ENCODE measurements at places on chromosomes 16 and 17.

GRCh38 chr17:52140601-52141000, 17.9 kb downstream of the CA10 start:
- DNase-seq: no peak

GRCh38 chr16:56748826-56749225, 18.9 kb downstream of the NUP93 start:
- DNase-seq: no peak

DNA sequence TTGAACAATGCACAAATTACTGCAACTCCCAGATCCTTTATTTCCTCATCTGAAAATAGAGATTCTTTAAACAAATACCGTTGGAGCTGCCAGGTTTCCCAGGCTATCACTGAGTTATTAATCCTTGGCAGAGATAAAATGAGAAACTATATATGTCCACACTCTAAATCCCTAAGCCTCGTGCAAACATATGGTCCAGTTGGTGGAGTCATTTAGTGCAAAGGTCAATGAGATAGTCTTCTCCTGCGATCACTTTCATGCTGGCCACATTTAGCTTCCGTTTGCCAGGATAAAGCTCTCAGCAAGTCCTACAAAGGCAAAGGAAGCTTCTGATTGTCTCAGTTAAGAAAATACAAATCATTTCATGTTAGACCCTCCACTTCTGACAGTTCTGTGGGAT, 11.0 kb downstream of the GRIN2A start:
- no peak for DNase-seq

GRCh38 chr16:27214084-27214961, 11.0 kb downstream of the KDM8 start:
- DNase-seq: no peak

DNA sequence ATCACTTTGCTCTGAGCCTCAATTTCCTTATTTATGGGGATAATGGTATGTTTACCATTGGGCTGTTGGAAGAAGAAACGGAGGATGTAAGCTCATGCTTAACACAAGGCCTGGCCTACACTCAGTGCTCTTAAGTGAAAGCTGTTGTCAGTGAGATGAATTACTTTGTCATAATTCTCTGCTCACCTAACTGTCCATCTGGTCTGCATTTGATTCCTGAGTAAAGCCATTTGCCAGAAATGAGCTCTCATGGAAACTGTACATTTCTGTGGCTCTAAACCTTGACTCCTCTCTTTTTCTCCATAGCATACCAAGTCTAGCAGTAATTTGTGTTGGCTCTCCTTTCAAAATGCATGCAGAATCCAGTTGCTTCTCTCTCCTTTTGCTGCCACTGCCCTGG, 445.7 kb downstream of the UTP18 start:
- no peak for DNase-seq

- DNase-seq: no peak
These were observed 23.2 kb upstream of the FASN start for GRCh38 chr17:82121246-82121645.

GRCh38 chr16:10957771-10958482, 13.6 kb downstream of the CLEC16A start:
- peak; percentile 66 for DNase-seq

- no peak for DNase-seq
These were observed 54.9 kb downstream of the GNAO1 start for GRCh38 chr16:56246051-56246817.

DNA sequence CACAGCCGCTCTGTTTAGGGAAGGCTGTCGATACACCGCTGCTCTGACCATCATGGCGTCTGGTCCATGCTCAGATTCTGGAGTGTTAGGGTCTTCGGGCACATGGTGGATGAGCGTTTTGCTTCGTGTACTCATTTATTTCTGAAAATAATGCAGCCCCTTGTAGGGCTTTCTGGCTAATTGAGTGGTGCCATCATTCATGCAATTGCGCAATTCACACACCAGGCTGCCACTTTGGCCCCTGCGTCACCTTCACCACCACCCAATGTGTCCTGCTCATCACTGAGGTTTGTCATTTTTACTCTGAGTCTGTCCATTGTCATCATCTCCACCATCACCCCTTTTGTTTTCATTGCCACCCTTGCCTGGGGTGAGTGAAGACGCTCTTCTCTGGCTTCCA, 557.4 kb downstream of the WWOX start:
- DNase-seq: no peak

DNA sequence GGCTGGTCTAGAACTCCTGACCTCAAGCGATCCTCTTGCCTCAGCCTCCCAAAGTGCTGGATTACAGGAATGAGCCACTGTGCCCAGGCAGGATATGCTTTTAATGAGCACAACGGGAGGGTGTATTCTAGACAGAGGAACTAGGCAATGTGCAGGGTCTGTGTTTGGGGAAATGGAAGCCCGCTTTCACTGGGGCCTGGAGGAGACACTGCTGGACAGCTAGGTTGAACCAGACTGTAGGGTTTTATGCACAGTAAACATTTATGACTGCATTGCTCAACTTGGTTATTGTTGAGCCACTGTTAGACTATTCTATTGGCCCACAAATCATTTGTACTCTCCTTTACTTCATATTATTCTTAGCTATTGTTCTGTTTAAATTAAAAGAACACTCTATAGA, 10.2 kb upstream of the SIAH1 start:
- no peak for DNase-seq

- DNase-seq: no peak
These were observed 131.0 kb downstream of the MRM1 start for GRCh38 chr17:36732351-36732750.

- no peak for DNase-seq
These were observed 13.4 kb downstream of the FBF1 start for GRCh38 chr17:75927286-75927922.

GRCh38 chr16:53713403-53714204, 9.6 kb downstream of the FTO start:
- DNase-seq: no peak

DNA sequence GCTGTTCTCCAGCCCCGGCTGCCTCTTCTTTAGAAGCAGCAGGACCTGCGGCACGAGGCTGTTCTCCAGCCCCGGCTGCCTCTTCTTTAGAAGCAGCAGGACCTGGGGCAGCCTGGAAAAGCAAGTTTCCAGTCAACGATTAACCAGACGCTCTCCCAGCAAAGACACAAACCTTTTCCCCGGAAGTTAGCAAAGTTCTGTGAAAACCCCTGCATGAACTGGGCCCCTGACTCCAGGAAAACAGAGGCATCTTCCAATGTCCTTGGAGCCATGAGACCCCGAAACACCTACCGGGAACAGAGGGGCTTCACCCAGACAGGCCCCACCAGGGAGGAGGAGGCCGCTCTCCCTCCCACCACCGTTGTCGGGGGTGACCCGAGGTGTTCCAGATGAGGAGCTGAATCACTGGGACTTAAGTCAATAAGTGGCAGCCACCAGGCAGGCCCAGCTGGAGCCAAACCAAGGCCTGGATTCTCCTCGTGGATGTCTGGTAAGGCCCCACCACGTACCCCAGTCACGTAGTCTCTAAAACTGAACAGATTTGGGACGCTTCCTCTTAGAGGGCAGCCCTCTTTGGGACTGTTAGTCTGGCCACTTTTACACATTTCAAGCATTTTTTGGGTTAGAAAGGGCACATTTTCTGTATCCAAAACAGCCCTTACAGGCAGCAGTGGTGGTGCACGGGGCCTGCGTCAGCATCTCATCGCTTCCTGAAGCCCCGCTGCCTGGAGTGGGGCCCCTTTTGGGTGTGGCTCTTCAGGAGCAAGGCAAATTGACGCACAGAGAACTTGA, at the start of gene RPH3AL:
RPH3AL (minus strand) TSS at position 387 of the 792 bp plus-strand sequence. CDS start 25,264 bp downstream, outside the sequence.
- peak; percentile 69 for DNase-seq

GRCh38 chr16:8851761-8852403, 16.9 kb downstream of the CARHSP1 start:
- DNase-seq: no peak

All from endothelial cell of umbilical vein (primary cell).